ENCODE measurements at places on chromosomes 6 and 20.

DNA sequence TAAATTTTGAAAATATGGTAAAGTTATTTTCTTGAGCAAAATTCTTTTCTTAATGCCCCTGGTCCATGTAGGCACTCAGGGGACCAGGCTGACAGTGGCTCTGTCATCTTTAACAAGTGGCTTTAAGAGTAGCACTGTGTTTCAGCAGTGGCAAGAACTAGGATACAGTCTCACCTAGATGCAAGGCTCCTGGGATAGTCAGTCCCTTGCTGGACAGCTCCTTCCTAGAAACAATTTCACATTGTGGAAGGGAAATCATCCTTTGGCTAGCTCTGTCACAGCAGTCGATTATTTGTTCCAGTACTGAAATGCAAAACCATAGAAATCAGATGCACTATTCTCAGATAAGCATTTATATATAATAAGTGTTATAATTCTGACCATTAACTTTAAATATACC, 175.4 kb upstream of the KCNQ5 start:
- no peak for DNase-seq

DNA sequence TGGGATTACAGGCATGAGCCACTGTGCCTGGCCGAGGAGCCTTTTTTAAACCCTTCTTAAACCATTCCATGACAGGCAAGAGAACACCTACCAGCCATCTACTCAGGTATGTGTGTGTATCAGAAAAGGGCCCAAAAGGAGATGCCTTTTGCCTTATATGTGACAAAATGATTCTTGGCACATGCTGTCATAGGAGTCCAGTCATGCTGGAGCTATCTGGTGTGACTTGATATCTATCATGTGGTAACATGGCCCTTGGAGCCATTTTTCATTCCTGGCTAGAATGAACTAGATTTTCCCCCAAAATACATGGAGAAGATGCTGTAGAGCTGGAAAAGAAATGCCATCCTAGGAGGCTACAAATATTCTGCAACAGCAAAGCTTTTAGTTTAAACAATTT, 129.1 kb downstream of the DST start:
- no peak for DNase-seq

- no peak for DNase-seq
Observed at GRCh38 chr6:139640921-139641320, 266.5 kb upstream of the CITED2 start.

GRCh38 chr6:137001299-137001976, 43.3 kb downstream of the IL20RA start:
- DNase-seq, result no peak

- DNase-seq, result no peak
Observed at GRCh38 chr6:152462716-152463115, 174.4 kb downstream of the SYNE1 start.

DNA sequence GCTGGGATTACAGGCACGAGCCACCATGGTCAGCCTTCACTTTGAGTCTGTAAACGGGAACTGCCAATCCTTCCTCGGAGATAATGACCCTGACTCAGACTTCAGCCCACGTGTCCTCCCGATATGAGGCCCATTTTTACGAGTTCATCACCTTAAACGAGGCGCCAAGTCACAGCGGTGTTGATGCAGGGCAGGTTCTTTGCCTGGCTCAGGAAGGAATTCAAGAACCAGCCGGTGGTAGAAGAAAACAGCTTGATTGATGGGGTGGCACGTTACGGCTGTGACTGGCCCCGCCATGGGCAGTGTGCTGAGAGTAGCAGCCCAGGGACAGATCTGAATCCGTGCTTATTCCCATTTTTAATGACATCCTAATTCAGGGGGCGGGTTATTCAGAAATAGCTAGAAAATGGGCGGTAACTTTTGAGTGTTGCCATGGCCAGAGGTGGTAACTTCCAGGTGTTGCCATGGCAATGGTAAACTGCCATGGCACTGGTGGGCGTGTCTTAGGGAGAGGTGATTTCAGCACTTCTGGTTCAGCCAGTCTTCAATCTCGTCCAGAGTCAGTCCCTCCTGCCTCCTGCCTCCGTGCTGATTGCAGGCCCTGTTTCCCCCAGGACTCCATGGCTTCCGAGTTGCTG, 9.1 kb upstream of the MAP1LC3A start:
- no peak for DNase-seq

DNA sequence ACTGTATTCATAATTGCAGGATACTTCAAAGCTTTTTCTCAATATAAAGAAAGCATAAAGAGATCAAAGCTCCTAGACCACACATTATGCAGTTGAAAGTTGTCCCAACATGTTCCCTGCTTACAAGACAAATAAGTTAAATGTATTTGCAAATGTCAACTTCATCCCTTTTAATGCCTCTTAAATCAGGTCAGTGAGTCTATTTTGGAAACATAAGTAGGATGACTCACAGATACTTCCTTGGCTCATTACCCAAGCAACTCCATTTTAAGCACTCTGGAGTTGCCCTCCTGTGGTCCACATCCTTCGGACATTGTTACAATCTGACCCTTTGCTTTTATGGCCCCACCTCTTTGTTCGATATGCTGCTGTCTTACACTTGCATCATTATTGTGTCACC, 162.0 kb downstream of the FAXC start:
- DNase-seq, result no peak

DNA sequence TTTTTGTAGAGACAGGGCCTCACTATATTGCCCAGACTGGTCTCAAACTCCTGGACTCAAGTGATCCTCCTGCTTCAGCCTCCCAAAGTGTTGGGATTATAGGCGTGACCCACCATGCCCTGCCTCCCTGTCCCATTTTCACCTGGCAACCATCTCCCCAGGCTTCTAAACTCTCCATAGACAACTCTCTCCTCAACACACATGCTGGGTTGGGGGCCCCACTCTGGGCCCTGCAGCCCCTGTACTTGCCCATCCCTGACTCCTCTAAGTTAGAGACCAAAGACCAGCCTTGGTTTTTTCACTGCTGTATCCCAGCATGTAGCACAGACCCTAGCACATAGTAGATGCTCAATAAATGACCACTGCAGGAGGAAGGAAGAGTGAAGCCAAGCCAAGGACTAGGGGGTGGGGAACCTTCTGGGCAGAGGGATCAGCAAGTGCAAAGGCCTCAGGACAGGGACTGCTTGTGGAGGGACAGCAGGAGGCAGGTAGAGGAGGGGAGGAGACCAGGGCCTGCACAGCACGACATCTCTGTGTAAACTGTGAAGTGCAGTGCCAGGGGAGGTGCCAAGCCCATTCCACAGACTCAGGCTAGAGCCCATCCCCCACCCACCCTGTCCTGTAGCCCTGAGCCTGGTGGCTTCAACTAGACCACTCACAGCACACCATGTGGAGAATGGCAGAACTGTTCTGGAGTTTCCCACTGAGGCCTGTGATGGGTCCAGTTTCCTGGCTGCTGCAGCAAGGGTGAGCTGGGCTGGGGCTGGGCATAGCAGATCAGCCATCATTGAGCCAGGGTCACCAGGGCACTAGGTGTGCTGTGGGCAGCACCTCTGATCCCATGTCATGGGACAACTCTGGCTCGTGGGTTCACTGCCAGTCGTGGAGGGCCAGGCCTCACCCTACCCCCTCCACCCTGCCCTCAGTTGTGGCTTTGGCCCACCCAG, 3.4 kb upstream of the SRC start:
- no peak for DNase-seq

DNA sequence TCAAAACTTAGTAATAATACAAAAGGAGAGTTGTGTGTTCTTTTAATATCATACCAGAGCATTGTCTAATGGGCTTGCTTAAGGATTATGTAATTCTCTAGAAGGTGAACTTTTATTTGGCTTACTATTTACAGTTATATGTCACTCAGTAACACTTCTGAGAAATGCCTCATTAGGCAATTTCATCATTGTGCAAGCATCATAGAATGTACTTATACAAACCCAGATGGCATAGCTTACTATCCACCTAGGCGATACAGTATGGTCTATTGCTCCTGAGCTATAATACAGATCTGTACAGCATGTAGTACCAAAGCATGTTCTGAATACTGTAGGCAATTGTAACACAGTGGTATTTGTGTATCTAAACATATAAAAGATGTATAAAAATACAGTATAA, 340.1 kb downstream of the PHF3 start:
- DNase-seq, result no peak

DNA sequence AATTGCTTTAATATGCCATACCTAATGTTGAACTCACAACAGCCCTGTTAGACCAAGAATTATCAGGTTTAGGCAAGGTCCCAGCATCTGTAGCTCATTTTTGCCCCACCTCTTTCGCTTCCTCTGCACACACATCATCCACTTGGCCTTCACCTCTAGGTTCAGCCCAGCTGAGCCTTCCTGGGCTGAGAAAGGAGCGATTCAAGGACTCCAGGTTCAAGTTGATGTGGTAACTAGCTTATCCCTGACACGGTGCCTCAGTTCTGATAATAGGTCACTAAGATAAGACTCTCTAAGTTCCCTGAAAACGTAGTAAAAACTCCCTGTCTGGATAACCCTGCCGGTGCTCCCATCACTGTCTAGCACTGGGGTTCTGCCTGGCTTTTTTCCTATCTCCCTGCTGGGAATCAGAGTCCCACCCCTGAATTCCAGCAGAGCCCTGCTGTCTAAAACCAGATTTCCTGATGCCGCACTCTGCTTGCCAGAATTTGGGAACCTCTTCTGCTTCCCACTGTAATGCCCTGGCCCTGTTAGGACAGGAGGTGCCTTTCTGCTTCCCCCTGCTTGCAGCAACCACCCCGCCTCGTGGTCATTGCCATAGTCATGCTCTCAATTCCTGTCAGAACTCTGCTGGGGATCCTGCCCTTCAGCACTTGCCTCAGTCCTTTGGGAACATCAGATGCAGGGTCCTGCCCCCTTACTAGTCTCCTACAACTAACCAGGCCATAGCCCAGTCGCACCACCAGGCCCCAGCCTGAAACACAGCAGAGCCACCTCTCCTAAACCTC, 47.6 kb downstream of the ALDH8A1 start:
- DNase-seq, result no peak

DNA sequence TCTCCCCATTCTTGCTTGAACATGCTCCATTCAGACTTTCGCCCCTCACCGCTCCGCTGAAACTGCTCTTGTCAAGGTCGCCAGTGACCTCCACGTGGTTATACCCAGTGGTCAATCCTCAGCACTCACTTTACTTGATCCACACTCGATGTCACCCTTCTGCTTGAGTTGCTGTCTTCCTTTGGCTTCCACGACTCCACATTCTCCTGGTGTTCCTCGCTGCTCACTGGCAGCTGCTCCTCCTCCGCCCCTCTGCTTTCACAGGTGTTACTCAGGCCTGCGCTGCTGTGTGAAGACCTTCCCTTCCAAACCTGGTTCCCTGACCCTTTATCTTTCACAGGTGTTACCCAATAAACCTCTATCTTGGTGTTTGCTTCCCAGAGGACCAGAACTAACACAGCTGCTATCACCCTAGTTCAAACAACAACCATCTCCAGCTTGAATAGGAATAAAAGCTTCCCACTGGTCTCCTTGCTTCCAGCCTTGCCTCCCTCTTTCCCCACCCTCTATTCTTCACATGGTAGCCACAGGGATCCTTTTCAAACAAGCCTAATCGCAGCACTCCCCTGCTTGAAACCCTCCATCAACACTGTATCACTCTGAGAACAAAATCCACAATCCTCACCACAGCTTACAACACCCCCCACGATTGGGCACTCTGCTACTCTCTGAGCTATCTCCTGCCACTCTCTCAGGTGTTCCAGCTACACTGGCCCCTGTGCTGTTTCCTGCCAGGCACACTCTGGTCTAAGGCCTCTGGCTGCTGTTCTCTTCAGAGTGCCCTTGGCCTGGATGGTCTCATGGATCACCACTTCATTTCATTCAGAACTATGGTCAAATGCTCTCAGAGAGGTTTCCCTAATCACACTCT, 10.7 kb downstream of the PPIL1 start:
- no peak for DNase-seq

GRCh38 chr6:4698901-4699659, 77.1 kb upstream of the CDYL start:
- no peak for DNase-seq

- no peak for DNase-seq
Observed at GRCh38 chr6:116136373-116136772, 10.4 kb upstream of the COL10A1 start.

DNA sequence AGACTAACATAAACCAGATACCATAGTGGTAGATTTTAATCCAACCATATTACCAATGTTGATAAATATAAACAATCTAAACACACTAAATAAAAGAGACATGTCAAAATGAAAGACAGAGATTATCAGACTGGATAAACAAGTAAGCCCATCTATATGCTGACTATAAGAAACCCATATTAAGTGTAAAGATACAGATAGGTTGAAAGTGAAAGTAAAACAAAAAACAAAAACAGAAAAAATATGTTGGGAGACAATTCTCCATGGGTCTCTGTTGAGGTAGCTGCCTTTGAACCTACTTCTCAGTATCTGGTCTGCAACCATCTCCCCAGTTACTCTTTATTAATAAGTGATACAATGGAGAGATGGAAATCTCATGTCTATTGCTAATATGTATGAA, 21.2 kb downstream of the REV3L start:
- no peak for DNase-seq

- no peak for DNase-seq
Observed at GRCh38 chr6:161424421-161424820, 150.6 kb upstream of the AGPAT4 start.

DNA sequence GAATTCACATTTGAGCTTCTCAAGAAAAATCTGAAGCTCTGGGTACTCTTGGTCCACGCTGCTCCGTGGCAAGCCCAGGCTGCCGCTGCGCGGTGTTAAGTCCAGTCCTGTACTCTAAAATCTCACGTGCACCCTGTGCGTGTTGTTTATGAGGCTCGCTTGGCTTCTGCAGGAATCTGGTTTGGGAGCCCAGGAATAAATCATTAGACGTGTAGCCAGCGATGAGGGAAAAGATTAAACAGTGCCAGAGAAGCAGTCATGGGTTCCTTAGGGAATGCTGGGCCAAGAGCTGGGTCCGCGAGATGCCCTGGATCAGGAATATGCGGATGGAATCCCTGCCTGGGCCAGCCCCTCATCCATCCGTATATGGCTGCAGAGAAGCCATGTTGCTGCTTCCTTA, 87.3 kb downstream of the KCNB1 start:
- no peak for DNase-seq

DNA sequence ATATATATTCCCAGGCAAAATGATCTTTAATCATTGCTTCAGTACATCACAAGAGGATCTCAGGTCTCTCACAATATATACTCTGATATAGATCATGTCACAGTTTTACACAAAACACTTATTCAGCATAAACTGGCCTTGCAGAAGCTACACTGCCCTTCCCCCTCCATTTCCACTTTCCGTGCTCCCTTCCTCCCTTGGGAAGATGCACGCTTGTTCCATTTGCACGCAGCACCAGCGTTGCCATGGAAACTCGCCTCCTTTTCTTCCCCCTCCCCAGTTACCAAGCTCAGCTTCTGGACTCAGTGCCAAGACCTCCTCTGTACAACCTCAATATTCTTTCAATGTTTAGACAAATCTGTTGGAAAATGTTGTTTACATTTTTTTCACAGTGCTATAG, 154.6 kb downstream of the RFPL4B start:
- no peak for DNase-seq

GRCh38 chr6:41040940-41041536, 1.2 kb upstream of the TSPO2 start:
- no peak for DNase-seq

DNA sequence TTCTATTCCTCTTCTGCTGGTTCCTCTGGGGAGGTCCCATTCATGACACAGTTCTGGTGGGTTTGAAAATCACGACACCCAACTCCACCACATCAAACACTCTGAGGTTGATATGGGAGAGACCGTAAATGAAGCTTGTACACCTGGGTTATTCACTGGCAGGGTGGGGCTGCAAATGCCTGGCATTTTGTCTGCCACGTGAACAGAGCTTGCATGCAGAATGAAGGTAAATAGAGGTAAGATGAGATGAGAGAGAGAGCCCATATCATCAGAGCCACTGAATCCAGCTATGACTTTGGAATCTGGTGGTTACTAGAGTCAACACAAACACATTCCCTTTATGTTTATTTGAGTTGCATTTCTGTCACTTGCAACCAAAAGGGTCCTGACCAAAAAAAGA, 97.4 kb downstream of the BANF2 start:
- no peak for DNase-seq
